ENCODE measurements at places on chromosomes 6 and 20. TPM values are rescaled to one million over a fixed set of nuclear protein-coding genes. Genes with fewer than 3 reads are reported as not detected.
A peak's percentile ranks its signal among the peaks of the same experiment; 100 is the strongest.

KCNK15 gene
- 0.27 TPM for total RNA-seq

ISM1 gene
- 0.36 TPM for total RNA-seq

RAMACL gene
- 1.7 TPM for total RNA-seq

ZC2HC1B gene
- not detected for total RNA-seq

DPPA5 gene
- total RNA-seq = not detected

FOXC1 gene
- total RNA-seq = 1.1 TPM

ZSCAN31 gene
- total RNA-seq = 4.7 TPM

MYMX gene
- total RNA-seq = not detected

FAM209A gene
- 0.69 TPM for total RNA-seq

RSPO3 gene
- total RNA-seq = 0.36 TPM

MOXD1 gene
- total RNA-seq = 8.9 TPM

GRCh38 chr6:133983099-133983939, 30.3 kb downstream of the TBPL1 start:
- H3K4me3 ChIP-seq = no peak overlapping the region
- H3K27ac ChIP-seq = no peak overlapping the region
- DNase-seq = no peak
- peaks cover 2% of the 10 kb centered on the region for H3K4me1 ChIP-seq
- no peaks in the 10 kb centered on the region for H3K27me3 ChIP-seq
- H3K36me3 ChIP-seq = peaks cover 14% of the 10 kb centered on the region

DNA sequence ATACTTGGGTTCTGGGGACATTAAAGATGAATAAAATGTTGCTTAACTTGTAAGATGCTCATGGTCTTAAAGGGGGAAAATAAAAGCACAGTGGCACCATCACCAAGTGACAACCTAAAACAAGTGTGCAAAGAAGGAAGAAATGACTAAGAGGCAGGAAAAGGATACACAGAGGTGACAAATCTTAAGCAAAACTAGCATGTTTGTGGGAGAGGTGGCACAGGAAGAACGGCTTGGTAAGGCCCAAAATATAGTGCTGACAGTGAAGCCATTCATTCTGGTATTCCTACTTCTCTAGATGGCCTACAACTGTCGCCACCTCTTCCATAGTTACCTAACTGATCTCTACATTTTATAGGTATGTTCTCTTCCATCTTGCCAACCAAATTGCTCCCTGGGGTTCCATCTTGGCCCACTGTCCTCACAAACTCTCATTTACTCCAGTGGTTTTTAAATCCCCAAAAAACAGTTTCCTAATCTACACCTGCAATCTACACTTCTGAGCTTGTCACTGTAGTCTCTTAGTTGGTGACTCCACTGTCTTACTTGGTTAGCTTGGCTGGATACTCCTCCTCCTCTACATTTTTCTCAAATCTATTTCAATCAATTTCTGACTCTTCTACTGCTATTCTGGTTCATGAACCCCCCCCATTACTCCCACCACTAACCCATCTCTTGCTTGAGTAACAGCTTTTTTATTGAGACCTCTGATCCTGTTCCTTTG, 33.5 kb downstream of the FAM8A1 start:
- H3K27me3 ChIP-seq = no peaks in the 10 kb centered on the region
- H3K4me1 ChIP-seq = peaks cover 8% of the 10 kb centered on the region
- H3K36me3 ChIP-seq = peaks cover 33% of the 10 kb centered on the region
- no peak overlapping the region for H3K4me3 ChIP-seq

GRCh38 chr6:46203391-46204177, 32.8 kb upstream of the ENPP5 start:
- H3K36me3 ChIP-seq = no peaks in the 10 kb centered on the region
- H3K27ac ChIP-seq = no peak overlapping the region
- H3K4me3 ChIP-seq = no peak overlapping the region
- H3K27me3 ChIP-seq = peaks cover 3% of the 10 kb centered on the region
- H3K4me1 ChIP-seq = no peaks in the 10 kb centered on the region

GRCh38 chr6:20924911-20925543, 390.8 kb downstream of the CDKAL1 start:
- no peaks in the 10 kb centered on the region for H3K36me3 ChIP-seq
- H3K4me3 ChIP-seq = no peak overlapping the region
- H3K27ac ChIP-seq = no peak overlapping the region
- DNase-seq = no peak

DNA sequence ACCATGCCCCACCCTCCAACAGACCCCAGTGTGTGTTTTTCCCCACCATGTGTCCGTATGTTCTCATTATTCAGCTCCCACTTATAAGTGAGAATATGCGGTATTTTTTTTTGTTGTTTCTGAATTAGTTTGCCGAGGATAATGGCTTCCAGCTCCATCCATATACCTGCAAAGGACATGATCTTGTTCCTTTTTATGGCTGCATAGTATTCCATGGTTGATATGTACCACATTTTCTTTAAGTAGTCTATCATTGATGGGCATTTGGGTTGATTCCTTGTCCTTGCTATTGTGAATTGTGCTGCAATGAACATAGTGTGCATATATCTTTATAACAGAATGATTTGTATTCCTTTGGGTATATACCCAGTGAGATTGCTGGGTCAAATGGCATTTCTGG, 176.9 kb downstream of the UTRN start:
- no peaks in the 10 kb centered on the region for H3K27me3 ChIP-seq
- no peak overlapping the region for H3K27ac ChIP-seq
- DNase-seq = no peak
- peaks cover 10% of the 10 kb centered on the region for H3K4me1 ChIP-seq
- no peak overlapping the region for H3K4me3 ChIP-seq

GRCh38 chr6:1263850-1264377, 48.0 kb upstream of the FOXQ1 start:
- H3K36me3 ChIP-seq = no peaks in the 10 kb centered on the region
- DNase-seq = no peak
- H3K4me1 ChIP-seq = peaks cover 6% of the 10 kb centered on the region
- H3K27ac ChIP-seq = no peak overlapping the region

GRCh38 chr20:52746190-52746589, 226.0 kb upstream of the TSHZ2 start:
- H3K4me1 ChIP-seq = peaks cover 2% of the 10 kb centered on the region
- no peak overlapping the region for H3K27ac ChIP-seq
- H3K36me3 ChIP-seq = no peaks in the 10 kb centered on the region
- no peaks in the 10 kb centered on the region for H3K27me3 ChIP-seq
- DNase-seq = no peak
- no peak overlapping the region for H3K4me3 ChIP-seq

DNA sequence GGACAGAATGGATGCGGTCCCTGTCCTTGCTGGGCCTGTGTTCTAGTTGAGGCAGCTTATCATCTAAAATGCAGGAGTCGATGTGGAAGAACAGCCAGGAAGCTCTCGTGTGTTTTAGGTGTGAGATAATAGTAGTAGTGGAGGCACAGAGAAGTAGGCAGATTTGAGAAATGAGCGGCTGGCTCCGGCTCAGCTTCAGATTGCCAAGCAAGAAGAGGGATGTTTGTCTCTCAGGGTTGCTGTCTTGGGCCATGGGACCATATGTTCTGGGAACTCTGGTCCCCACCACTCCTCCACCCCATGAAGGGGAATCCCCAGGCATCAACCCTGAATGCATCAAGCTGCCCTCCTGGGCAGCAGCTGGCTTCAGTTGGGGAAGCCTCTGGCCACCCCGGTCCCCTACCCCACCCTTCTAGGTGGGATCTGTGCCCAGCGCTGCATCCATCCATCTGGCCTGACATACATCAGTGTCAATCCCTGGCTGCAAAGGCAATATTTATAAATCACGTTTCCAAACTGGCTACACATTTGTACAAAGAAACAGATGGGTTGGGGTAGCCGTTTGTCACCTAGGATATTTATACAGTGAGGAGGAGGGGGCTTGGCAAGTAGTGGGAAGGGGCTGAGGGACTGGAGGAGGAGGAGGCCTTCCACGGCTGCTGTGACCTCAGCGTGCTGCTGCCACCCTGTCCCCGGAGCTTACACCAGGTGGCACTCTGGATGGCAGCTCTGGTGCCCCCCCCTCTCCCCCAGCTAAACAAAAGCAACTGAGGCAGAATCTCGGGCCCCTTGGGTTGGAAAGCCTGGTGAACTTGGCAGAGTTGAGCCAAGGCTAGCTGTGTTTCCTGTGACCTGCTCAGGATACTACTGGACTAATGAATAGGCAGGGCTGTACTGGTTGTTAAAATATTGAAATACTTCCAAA, 64.4 kb downstream of the CD40 start:
- no peak overlapping the region for H3K4me3 ChIP-seq
- H3K27ac ChIP-seq = no peak overlapping the region
- no peaks in the 10 kb centered on the region for H3K36me3 ChIP-seq
- peaks cover 35% of the 10 kb centered on the region for H3K27me3 ChIP-seq
- peaks cover 3% of the 10 kb centered on the region for H3K4me1 ChIP-seq

DNA sequence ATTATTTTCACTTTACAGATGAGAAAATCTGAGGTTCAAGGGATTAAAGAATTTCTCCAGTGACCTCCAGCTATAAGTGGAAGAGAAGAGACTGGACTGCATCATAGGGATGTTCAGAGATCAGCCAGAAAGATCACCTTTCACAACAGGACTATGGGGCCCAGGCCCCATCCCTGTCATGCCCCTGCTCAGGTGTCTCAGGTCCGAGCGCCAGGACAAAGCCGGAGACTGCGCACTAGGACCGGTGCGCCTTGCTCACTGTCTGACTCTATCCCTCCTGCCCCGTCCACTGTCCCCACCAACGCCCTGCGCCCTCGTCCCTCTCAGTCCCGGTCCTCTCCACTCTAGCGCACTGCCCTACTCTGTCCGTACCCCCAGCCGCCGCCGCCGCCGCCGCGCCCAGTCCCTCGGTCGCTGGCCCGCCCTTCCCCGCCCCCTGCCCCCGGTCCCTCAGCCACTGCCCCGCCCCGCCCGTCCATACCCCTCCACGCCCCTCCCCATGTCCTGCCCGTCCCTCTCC, 521 bp upstream of the RAD21L1 start:
- H3K27ac ChIP-seq = peak overlapping the region; percentile 78
- no peaks in the 10 kb centered on the region for H3K36me3 ChIP-seq
- peaks cover 43% of the 10 kb centered on the region for H3K27me3 ChIP-seq
- H3K4me3 ChIP-seq = peak overlapping the region; percentile 81

- H3K36me3 ChIP-seq = no peaks in the 10 kb centered on the region
- peaks cover 19% of the 10 kb centered on the region for H3K4me1 ChIP-seq
- peaks cover 5% of the 10 kb centered on the region for H3K27me3 ChIP-seq
- H3K4me3 ChIP-seq = no peak overlapping the region
These were observed 757.0 kb upstream of the MMS22L start for GRCh38 chr6:98039904-98040607.

- no peaks in the 10 kb centered on the region for H3K36me3 ChIP-seq
- no peaks in the 10 kb centered on the region for H3K27me3 ChIP-seq
- no peak overlapping the region for H3K27ac ChIP-seq
- no peak for DNase-seq
These were observed 220.2 kb downstream of the FUT9 start for GRCh38 chr6:96235927-96236326.

DNA sequence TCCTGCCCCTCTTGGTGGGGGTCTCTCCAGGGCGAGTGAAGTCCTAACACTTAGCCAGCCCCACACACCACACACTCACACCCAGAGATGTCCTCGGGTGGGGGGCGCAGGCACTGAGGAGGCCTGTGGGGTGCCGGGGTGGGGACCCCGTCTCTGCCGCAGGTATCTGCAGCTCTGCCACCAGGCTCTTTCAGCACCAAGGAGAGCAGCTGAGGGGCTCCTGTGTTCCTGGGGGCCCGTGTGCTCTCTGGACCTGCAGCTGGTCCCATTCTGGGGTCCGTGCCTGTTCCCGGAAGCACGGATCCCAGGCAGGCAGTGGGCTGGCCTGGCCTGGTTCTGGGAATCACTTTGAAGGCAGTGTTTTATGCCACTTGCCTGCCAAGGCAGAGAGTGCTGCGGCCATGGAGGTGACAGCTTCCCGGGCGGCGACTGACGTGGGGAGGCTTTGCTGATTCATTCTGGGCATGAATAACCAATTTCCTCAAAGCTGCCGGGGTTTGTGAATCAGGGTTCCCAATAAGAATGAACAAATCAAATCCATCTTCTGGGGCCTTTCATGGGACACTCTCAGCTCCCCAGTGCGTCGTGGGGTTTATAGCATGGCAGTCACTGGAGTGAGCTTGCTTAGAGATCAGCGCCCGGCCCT, 54.4 kb upstream of the SLCO4A1 start:
- no peak overlapping the region for H3K4me3 ChIP-seq
- peaks cover 28% of the 10 kb centered on the region for H3K27me3 ChIP-seq
- peak; percentile 41 for DNase-seq
- H3K4me1 ChIP-seq = no peaks in the 10 kb centered on the region
- H3K27ac ChIP-seq = no peak overlapping the region
- H3K36me3 ChIP-seq = no peaks in the 10 kb centered on the region

- no peak for DNase-seq
- no peaks in the 10 kb centered on the region for H3K4me1 ChIP-seq
- H3K4me3 ChIP-seq = no peak overlapping the region
- H3K27ac ChIP-seq = no peak overlapping the region
- H3K27me3 ChIP-seq = peaks cover 30% of the 10 kb centered on the region
These were observed 33.3 kb downstream of the PRR18 start for GRCh38 chr6:166274739-166275370.

GRCh38 chr6:122790423-122791309, 1.6 kb downstream of the SMPDL3A start:
- H3K4me3 ChIP-seq = peak overlapping the region; percentile 91
- H3K27me3 ChIP-seq = peaks cover 3% of the 10 kb centered on the region
- no peak for DNase-seq

- peaks cover 25% of the 10 kb centered on the region for H3K36me3 ChIP-seq
- no peaks in the 10 kb centered on the region for H3K27me3 ChIP-seq
- no peak overlapping the region for H3K4me3 ChIP-seq
- peak overlapping the region; percentile 69 for H3K27ac ChIP-seq
These were observed 29.5 kb downstream of the GHRH start for GRCh38 chr20:37231947-37232630.

DNA sequence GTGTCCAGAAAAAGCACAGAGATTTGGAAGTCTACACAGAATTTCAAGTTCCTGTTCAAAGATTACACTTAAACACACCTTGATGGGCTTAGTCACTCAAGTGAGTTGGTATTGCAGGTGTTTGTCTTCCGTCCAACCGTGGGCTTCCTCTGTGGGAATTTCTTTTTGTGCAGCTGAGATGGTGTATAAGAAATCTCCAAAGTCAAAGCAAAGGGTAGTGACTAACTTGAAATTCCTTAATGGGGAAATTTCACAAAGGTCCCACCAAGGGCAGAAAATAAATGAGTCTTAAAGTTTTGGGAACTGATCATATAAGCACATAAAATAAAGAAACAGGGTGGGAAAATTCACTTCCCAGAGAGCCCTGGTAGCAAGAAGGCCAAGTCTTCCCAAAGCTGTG, 102.0 kb upstream of the TNFAIP3 start:
- H3K27me3 ChIP-seq = peaks cover 5% of the 10 kb centered on the region
- no peak overlapping the region for H3K27ac ChIP-seq
- H3K4me3 ChIP-seq = no peak overlapping the region

- no peaks in the 10 kb centered on the region for H3K27me3 ChIP-seq
- H3K4me3 ChIP-seq = no peak overlapping the region
- no peak overlapping the region for H3K27ac ChIP-seq
- DNase-seq = no peak
These were observed 153.6 kb downstream of the COL9A1 start for GRCh38 chr6:70149209-70149788.

DNA sequence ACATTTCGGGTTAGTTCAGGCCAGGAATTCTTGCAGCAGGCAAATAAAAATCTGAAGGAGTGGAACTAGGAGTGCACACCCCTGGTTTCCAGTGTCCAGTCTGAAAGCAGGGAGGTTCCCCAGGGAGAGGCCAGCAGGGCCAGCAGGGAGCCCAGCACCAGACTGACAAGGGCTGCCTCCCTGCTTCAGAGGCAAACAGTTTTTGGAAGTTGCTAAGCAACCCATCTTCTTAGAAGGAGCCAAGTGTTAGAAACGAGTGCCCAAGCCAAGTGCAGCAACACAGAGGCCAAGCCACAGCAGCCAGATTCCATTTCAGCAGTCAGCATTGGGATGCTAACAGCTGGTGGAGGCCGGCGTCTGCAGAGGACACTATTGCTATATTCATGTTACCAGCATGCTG, 179.1 kb downstream of the SYNDIG1 start:
- peaks cover 3% of the 10 kb centered on the region for H3K4me1 ChIP-seq
- H3K36me3 ChIP-seq = no peaks in the 10 kb centered on the region
- no peak overlapping the region for H3K27ac ChIP-seq
- H3K4me3 ChIP-seq = no peak overlapping the region
- DNase-seq = no peak
- H3K27me3 ChIP-seq = peaks cover 6% of the 10 kb centered on the region
